Stimulated activated CD4-positive, alpha-beta T cell treated with anti-CD3 and anti-CD28 coated beads, TNF-alpha, amount 100 ng/mL, for 24 hours (primary cell): ENCODE measurements at places on chromosomes 6 and 20.

DNA sequence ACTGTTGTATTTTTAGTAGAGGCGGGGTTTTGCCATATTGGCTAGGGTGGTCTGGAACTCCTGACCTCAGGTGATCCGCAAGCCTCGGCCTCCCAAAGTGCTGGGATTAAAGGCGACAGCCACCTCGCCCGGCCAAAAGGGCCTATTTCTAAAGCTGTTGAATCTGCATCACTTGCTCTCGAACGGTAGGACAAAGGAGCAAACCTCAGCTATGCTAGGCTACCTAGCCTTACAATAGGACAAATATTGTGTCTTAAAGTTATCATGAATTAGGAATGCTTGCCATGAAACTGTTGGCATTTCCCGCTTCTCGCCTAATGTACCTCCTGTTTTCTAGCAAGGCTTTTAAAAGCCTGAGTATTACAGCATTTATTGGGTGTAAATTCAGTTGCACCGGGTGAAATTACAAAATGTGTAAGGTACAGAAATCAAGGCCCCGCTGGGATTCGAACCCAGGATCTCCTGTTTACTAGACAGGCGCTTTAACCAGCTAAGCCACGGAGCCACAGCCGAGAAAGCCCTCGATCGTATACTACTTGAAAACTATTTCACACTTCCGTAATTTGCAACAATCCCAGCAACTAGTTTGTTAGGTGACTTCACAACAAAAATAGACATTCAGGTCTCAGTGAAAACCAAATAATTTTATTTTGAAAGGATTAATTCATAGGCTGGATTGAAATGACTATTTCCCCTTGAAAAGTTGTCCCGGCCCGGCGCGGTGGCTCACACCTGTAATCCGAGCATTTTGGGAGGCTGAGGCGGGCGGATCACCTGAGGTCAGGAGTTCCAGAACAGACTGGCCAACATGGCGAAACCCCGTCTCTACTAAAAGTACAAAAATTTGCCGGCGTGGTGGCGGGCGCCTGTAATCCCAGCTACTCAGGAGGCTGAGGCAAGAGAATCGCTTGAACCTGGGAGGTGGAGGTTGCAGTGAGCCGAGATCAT lies 211.6 kb upstream of the ZNF184 start:
- peak; percentile 64 for DNase-seq

GRCh38 chr20:20733943-20734342 lies 21.5 kb upstream of the RALGAPA2 start:
- DNase-seq, result no peak

GRCh38 chr6:165760126-165760802 lies 97.2 kb upstream of the PDE10A start:
- no peak for DNase-seq

DNA sequence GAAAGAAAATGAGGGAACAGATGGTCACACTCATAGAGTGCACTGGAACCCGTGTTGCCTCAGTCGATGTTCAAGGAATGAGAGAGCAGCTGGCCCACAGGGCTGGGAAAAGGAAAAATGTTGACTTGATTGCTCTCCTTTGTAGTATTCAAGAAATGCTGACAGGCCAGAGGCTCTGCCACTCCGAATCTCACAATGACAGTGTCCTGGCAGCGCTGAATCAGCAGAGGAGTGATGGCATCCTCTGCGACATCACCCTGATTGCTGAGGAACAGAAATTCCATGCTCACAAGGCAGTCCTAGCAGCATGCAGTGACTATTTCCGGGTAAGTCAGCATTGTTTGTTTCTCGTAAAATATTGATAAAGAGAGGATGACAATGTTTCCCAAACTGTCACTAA lies 51.3 kb downstream of the KLHL32 start:
- no peak for DNase-seq

DNA sequence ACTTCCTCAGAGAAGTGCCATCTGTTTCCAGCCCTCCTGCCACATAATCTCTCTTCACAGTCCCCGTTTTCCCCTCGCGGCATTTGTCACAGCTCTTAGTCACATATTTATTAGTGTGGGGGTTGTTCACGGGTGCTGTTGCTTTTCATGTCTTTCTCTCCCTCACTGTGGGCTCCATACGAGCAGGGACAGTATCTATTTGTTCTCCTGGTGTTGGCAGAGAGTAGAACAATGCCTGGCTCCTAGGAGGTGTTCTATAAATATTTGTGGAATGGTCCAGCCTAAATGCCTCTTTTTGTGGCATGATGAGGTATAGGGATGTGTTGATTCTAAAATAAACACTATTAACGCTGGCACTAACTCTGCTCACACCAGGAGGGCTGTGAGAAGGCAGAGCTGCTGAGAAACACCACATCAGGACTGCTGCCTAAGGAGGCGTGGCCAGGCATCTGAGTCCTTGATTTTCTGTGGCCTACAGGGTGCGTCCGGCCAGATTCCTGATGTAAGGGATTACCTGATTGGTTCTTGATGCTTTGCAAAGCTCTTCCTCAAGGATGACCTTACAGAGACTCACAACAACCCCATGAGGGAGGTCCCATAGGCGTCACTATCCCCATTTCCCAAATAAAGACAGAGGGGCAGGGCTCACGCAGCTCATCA lies 219.8 kb upstream of the ARID1B start:
- DNase-seq, result no peak

DNA sequence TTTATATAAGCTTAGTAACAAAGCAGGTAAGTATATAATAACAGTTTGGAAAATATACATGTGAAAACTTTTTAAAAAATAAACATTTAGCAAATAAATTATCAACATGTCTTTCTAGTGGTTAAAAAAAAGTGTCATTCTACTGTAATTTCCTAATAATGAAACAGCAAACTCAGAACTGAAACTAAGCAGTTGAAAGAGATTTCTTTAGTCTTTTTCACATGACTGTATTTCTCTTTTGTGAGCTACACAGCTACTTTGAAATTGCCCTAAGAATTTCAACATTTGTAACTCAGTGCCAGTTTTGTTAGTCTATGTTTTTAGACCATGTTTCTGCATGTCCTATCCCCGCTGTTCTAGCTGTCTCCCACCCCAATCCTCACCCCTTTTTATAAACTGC lies 28.4 kb upstream of the SDHAF4 start:
- no peak for DNase-seq

GRCh38 chr6:117992856-117993255 lies 85.8 kb downstream of the SLC35F1 start:
- DNase-seq, result no peak

- no peak for DNase-seq
Measured at GRCh38 chr6:30207619-30208295, 5.4 kb downstream of the TRIM26 start.

DNA sequence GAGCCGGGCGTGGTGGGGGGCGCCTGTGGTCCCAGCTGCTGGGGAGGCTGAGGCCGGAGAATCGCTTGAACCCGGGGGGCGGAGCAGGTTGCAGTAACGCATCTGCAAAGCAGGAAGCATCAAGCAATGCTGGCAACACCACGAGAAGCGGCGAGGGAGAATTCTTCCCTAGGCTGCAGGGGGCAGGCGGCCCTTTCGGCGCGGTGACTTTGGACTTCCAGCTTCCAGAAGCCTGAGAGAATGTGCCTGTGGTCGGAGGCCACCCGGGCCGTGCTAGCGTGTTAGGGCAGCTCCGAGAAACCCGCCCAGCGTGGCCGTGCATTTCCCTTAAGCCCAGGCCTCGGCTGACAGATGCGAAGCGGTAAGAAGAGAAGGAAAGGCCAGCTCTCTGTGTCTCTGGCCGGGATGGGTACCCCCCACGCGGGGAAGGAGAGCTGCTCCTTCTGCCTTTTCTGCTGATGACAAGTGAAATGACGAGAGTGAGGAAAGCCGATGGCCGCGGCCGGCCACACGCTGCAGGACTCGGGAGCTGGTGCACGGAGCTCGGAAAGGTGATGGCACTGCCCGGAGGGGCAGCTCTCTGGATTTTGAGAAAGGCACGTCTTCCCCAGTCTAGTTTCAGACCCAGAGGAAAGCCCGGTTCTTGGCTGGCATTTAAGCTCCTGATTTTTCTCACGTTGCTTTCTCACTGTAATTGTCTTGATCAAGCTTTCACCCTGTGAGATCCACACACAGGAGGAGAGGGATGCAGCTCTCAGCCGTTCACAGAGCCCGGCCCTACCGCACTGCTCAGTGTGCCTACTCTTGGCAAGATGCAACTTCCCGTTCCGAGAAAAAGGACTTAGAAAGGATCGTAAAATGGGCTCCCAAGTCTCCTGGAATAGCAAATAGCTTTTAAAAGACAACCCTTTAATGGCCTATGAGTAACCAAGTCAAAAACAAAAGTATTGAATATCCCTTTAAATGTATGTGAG lies 68.3 kb upstream of the EXOC2 start:
- DNase-seq, result no peak

GRCh38 chr6:5679691-5680090 lies 327.0 kb downstream of the NRN1 start:
- no peak for DNase-seq

DNA sequence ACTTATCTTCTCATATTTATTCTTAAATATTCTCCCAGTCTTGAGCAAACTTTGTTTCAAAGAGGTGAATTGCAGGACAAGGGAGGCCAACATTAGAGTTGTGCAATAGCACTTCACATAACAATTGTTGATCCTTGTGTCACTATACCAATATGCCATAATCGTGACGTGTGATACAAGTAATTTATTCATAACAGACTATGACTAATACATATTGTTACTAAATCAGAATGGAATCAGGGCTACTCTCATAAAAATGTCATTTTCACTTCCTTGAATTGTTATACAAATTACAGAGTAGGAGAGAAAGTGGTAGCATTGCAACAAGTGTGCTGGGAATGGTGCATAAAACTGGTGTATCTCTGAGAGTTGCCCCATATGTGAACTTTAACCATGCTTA lies 37.2 kb upstream of the PLCB1 start:
- DNase-seq, result no peak

GRCh38 chr6:132763269-132763668 lies 5.6 kb upstream of the VNN2 start:
- peak; percentile 13 for DNase-seq

GRCh38 chr20:49928411-49929141 lies 7.6 kb upstream of the RNF114 start:
- DNase-seq, result peak; percentile 52

DNA sequence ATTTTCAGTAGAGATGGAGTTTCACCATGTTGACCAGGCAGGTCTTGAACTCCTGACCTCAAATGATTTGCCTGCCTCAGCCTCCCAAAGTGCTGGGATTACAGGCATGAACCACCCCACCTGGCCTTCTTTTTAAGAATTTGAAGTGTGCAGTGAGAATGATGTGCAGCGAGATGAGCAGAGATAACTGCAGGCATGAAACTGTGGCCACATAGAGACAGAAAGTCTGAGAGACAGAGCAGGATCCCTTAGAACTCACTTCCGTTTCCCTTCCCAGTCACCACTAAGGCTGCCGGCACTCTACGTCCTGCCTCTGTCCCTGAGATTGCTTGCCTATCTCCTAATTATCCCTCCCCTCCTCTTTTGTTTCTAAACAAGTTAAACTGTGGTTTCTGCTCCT lies 27.2 kb downstream of the IL22RA2 start:
- no peak for DNase-seq

- DNase-seq, result no peak
Measured at GRCh38 chr6:111361648-111362047, 121.4 kb downstream of the REV3L start.

GRCh38 chr6:153215242-153215641 lies 84.2 kb upstream of the RGS17 start:
- DNase-seq, result no peak

GRCh38 chr6:150876598-150876997 lies 11.1 kb downstream of the MTHFD1L start:
- no peak for DNase-seq

GRCh38 chr6:108875161-108875555 lies 26.9 kb downstream of the ARMC2 start:
- DNase-seq, result no peak

DNA sequence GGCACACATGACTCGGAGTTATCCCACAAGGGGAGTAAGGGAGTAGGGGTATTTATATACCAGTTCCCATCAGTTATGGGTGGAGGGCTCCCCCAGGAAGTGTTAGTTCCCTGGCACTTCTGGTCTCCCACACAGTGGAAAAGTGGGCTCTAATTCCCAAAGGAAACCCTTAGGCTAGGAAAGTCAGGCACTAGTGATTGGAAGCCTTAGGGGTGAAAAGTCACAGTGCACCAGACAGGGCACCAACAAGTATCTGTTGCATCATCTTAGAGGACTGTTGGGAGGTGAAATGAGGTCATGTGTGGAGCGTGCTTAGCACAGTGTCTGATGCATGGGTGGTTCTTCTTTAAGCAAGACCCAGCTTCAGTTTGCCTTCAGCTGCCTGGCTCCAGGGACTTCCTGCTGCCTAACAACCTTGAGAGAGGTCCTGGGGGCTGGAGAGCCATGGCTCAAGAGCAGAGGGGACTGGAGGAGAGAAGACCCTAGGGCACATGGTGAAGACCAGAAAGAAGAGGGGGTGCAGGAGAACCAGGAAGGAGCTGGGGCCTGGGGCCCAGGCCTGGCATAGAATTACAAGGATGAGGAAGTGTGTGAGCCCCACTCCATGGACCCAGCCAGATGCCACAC lies 7.5 kb upstream of the FOXP4 start:
- DNase-seq, result no peak

DNA sequence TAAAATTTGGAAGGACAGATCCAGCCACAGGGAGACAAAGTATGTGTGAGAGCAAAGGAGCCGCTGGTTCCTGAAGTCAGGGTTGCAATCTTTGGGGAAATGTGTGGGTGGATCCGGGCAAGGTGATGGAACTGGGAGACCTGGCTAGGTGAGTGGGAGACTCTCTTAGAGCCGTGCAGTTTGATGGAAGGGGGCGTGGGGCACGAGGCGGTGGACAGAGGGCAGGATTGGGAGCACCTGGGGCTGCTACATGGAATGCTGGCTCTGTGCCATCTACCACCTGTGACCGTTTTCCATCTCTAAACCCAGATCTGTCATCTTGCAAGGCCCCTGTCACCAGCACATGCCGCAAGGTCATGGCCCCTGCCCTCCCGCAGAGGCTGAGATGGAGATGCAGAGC lies 268.4 kb downstream of the SMOC2 start:
- no peak for DNase-seq

- no peak for DNase-seq
Measured at GRCh38 chr6:161074496-161075121, 83.0 kb downstream of the MAP3K4 start.
